ENCODE measurements at places on chromosomes 6 and 20.

- no peak for DNase-seq
These were observed 29.0 kb upstream of the EEF1E1 start for GRCh38 chr6:8131265-8131897.

DNA sequence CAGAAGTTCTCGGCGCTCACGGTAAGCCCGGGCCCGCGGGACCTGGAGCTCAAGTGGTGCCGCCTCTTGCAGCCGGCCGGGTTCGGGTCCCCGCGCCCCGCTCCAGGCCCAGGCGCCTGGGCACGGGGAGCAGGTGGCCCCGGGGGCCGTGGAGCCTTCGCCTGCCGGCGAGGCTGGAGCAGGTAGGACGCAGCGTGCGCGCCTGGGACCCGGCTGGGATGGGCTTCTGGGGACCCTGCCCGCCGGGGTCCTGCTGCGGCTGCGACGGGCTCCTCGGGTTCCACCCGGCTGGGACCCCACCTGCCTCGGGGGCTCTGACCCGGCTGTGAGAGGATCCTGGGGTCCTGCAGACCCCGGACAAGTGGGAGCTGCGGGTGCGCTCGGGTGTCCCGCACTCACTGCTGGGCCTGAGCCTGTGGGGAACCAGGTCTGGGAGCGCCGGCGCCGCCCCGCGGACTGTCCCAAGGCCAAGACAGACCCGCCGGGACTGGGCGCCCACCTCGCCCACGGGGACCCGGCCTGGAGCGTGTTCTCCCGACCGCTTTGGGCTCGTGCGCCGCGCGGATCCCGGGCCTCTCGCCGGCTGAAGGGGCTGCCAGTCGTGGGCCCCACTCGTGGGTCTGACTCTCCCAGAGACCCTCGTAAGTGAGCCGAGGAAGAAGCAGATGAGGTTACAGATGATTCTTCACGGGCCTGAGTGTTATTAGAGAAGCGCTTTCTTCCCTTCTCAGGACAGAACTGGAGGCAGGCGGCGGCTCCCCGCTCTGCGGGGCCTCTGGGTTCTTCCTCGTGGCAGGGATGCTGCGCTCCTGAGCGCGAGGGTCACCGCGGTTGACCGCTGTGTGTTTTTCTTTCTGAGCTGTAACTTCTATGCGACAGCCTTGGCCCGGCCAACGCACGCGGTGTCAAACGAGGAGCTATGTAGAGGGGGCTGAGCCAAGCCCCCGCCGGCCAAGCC, 729 bp downstream of the SMOC2 start:
- DNase-seq = no peak

GRCh38 chr6:140052736-140053729, 678.6 kb upstream of the CITED2 start:
- DNase-seq = no peak

DNA sequence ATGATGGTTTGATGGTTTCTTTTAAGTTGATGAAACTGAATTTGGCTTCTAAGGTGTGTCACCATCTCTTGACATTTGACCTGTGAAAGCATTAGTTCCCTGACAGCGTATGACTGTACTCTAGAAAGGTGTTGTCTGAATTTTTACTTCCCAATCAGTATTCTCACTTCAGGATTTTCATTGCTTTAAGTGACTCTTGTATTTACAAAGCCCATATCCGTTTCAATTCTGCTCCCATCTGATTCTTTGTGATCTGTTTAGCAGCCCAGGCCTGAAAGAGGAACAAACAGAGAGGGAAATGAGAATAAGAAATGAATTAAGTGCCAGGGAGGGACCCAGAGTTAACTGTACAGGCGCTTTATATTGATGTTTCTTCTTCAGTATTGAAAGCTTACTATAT, 73.7 kb downstream of the FARS2 start:
- DNase-seq = no peak

- DNase-seq = no peak
These were observed 75.4 kb downstream of the FILIP1 start for GRCh38 chr6:75418233-75418632.

GRCh38 chr6:158631678-158632537, 12.6 kb downstream of the DYNLT1 start:
- no peak for DNase-seq

- DNase-seq = no peak
These were observed 19.0 kb downstream of the RNF24 start for GRCh38 chr20:3996399-3996798.

GRCh38 chr6:1678201-1678600, 68.5 kb downstream of the FOXC1 start:
- no peak for DNase-seq

DNA sequence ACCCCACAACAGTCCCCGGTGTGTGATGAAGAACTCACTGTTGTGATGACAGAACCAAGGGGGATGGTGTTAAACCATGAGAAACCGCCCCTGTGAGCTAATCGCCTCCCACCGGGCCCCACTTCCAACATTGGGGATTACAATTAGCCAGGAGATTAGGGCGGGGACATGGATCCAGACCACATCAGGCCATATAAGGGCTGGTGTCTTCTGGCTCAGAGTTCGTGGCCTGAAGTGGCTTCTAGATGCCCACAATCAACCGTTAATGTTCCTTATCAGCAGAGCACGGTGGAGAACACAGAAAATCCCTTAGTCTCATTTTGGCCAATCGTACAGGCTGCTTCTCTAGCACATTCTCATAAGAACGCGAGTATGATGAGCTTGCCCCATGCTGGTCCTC, 10.9 kb upstream of the MAS1 start:
- DNase-seq = no peak

GRCh38 chr20:47125508-47125757, 230.8 kb downstream of the EYA2 start:
- no peak for DNase-seq

- no peak for DNase-seq
These were observed 84.2 kb upstream of the BHLHE23 start for GRCh38 chr20:63090682-63091571.

DNA sequence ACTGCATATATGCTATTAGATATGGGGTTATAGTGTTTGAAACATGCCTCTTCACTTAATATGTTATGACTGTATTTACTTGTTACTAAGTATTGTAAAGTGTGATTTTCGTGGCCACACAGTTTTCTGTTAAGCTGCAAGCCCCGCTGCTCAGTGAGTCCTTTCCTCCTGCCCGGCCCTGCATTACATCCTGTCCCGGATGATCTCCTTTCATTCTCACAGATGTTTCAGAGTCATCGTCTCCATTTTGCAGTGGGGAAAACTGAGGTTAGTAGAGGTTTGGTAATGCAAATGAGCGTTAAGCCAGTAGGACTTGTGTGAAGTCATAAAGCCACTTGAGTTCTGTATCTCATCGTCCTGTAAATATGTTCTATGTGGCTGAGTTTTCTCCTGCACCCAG, 155.5 kb downstream of the CFAP61 start:
- DNase-seq = no peak

GRCh38 chr20:47455133-47456040, 46.3 kb upstream of the NCOA3 start:
- no peak for DNase-seq

DNA sequence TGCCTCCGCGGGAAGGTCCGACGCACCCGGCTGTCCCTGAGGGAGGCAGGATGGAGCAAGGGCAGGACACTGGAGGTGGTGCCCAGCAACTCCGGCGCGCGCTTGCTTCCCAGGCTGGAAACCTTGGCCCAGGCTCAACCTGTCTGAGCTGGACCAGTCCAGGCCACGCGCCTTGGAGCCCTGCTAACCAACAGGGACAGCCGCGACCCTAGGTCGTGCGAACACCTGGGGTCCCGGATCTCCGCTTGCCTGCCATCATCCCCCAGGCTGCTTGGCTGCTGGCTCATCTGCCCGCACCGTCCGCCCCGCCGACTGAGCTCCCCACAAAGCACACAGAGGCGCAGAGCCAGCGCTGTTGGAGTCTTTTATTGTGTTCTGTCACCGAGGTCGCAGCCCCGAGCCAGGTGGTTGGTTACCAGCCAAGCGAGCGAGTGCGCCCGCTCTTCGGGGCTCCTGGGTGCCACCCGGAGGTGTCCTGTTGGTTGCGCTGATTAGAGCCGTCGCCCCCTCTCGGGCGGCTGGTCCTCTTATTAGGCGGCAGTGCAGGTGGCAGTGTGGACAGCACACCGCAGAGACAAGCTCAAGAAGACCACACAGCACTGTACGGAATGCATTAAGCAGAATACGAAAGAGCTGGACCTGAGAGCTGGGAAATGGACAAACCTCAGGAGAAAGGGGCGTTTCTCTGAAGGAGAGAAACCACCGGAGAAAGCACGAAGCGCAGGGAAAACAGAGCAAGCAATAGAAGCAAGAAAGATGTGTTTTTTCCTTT, 3.8 kb downstream of the COL12A1 start:
- DNase-seq = no peak

- DNase-seq = no peak
These were observed 106.1 kb downstream of the TFAP2C start for GRCh38 chr20:56735084-56735642.

- DNase-seq = no peak
These were observed 18.7 kb upstream of the DUSP22 start for GRCh38 chr6:273551-274058.

GRCh38 chr6:33851959-33852358, 48.2 kb upstream of the MLN start:
- DNase-seq = no peak

- DNase-seq = no peak
These were observed 2.5 kb upstream of the HLA-DRA start for GRCh38 chr6:32436995-32437836.

- no peak for DNase-seq
These were observed 237.2 kb upstream of the ID4 start for GRCh38 chr6:19599796-19600464.

- no peak for DNase-seq
These were observed 58.6 kb downstream of the TMEM242 start for GRCh38 chr6:157264701-157265100.
